ENCODE measurements at places on chromosomes 1 and 21. TPM values are rescaled to one million over a fixed set of nuclear protein-coding genes. Genes with fewer than 3 reads are reported as not detected.

Gene CTSE
- polyA plus RNA-seq = 1.3 TPM

DNA sequence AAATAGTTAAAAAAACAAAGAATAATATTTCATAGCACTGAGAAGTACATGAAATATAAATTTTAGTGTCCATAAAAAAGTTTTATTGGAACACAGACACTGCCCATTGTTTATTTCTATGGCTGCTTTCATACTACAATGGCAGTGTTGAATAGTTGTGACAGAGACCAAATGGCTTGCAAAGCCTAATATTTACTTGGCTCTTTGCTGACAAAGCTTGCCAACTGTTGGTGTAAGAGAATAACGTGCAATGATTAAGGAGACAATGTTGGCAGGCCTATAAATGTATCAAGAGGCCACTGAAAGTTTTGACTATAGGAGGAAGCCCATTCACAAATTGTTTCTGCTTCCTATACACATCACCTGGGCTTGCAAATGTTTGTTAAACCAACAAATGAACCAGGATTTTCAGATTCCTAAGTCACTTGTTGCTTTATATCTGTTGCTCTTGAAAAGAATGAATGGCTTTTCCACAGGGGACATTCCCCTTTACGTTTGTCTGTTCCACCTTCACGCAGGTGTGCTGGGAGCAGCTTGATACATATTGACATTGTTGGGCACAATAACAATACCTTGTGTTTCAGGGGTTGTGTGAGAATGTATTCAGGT is 5.5 kb upstream of the ST6GALNAC3 start:
- no peak for DNase-seq

DNA sequence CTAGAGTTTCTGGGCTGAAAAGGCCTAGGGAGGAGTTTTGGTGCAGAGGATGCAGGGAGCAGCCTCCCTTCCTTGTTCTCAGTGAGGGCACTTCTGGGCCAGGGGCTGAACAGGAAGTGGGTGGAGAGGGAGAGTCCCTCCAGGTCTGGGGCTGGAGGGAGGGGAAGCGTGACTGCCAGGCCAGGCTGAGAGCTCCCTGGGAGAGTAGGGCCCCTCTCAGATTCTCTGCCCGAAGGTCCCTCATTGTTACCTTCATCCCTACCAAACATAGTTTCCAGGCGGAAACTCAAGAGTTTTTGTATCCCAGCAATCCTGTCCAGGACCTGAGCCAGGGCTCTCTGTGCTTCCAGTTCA is 36.8 kb downstream of the CITED4 start:
- DNase-seq = peak; percentile 20

- DNase-seq = no peak
Observed at GRCh38 chr1:94660994-94661393, 119.4 kb upstream of the F3 start.

DNA sequence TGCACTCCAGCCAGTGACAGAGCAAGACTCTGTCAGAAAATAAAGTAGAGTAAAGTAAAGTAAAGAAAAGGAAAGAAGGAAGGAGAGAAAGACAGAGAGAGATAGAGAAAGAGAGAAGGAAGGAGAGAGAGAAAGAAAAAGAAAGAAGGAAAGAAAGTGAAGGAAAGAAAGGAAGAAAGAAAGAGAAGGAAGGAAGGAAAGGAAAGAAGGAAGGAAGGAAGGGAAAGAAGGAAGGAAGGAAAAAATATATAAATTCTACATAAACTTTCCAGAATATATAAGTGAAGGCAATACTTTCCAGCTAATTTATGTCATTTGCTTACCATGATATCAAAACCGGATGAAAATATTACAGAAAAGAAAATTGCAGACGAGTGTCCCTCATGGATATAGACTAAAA is 71.7 kb upstream of the GPR52 start:
- no peak for DNase-seq

GRCh38 chr1:154802336-154802969 is 67.6 kb downstream of the KCNN3 start:
- DNase-seq = no peak

DNA sequence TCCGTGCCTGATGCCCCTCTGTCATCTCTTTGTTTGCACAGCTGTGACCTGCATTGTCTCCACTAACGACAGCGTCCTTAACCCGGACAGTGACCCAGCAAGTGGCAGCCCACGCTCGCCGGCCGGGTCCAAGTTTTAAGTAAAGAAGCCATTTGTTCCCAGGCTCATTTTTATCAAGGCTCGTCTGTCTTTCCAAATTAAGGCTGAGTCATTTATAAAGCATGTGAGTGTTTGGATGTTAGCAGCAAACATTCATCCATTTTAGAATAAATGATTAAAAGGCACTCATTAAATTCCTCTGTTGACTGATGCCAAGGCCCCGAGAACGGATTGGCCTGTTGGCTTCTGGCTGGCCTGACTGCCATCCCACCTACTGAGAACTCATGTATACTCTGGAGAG is 514.5 kb downstream of the NPHP4 start:
- DNase-seq = no peak

DNA sequence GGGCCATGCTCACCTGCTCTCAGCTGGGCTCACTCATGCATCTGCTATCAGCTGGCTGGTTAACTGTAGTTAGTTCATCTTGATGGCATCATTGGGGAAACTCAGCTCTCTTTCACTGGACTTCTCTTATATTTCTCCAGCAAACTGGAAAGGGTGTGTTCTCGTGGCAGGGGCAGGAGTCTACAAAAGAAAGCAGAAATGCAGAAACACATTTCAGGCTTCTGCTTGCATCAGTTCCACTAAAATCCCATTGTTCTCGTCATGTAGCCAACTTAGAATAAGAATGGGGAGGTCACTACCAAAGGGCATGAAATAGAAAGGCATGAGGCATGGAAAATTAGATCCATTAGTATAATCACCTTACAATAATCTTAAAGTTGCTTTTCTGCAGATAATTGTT is 207.3 kb downstream of the NRIP1 start:
- DNase-seq = no peak

Measured in right lung (tissue), 10 donors.